ENCODE measurements at places on chromosomes 3 and 15. TPM values are rescaled to one million over a fixed set of nuclear protein-coding genes. Genes with fewer than 3 reads are reported as not detected.

DNA sequence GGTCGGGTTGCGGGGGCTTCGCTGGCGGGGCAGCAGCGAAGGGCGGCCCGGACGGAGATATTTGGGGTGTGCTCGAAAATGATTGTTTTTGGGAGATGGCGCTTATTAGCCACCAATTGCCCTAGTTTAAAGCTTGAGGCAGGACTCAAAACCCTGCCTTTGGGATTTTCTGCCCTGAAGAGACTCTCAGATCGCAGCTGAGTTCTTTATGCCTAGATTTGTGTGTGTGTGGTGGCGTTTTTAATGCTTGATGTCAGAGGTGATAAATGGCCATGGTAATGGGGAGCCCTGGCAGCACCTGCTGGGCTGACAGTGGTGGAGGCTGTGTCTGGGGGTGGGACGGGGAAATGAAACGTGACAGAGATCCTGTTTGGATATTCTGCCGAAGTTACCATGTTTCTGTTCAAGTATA, 604 bp downstream of the KCTD6 start:
- no peak for DNase-seq

GRCh38 chr15:65081758-65082157, 5.2 kb downstream of the KBTBD13 start:
- DNase-seq = no peak

DNA sequence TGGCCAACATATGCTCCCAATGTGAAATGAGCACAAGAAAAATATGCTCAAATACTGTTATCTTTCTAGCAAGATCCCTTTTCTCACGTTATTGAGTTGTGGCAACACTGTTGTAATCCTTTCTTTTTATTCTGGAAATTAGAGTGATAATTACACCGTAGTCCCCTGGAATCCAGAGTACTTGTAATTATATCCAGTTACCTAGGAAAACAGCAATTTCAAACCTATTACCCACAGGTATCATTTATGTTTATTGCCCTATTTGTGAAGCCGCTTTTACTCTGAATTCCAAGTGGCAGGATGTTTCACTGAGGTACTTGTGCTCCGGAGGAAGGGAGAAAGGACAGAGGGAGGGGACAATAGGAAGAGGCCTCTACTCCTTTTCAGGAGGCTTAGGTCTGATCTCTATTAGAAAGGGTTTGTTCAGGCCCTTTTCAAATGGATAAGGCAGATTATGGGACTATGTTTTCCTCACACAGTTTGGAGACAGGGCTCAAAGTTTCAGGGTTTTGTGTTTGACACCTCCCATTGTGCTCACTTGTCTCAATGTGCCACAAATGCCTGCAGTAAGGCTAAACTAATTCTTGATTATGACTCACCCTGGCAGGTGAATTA, 646.6 kb downstream of the TUSC7 start:
- DNase-seq = no peak

DNA sequence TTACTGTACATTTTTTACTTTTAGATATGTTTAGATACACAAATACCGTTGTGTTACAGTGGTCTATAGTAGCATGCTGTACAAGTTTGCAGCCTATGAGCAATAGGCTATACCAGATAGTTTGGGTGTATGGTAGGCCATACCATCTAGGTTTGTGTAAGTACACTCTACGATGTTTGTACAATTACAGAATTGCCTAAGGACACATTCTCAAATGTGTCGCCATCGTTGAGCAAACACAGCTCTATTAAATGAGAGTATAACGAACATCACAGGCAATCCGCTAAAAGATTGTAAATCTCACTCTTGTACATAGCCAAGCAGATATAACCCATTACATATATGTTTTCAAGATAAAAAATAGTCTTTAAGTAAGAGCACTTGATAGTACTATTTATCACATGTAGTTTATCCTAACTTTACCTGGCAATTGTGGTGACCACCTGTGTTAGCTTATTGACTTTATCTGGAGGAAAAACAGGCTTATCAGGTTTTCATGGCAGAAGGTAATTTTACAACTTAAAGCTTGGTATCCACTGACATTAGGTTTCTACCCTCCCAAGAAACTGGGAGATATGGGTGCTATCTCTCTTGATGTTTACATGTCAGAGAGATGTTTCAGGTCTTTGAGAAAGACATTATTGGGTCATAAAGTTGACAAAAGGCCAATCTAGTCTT, 898.7 kb downstream of the NSUN3 start:
- no peak for DNase-seq

DNA sequence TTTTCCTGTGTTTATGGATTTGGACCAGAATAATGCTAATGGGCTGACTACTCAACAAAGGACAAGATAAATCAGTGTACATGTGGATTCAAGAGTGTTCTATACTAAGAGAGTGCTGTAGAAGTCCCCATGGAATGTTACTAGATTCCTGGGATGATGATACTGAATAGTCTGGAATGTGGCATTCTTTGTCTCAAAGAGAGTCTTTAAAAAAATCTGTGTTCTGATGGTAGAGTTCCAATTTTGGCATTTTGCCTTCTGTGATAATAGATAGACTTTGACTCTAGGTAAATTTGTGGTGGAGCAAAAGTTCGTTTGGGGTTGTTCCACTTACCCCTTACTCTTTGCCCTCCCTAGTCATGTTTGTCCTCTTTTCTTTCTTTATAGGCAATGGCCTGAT, 43.7 kb downstream of the NMD3 start:
- DNase-seq = no peak

DNA sequence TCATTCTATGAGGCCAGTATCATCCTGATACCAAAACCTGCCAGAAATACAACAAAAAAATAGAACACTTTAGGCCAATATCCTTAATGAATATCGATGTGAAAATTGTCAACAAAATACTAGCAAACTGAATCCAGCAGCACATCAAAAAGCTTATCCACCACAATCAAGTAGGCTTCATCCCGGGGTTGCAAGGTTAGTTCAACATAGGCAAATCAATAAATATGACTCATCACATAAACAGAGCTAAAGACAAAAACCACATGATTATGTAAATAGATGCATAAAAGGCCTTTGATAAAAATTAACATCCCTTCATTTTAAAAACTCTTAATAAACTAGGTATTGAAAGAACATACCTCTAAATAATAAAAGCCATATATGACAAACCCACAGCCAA, 403.2 kb upstream of the AZI2 start:
- DNase-seq = no peak

DNA sequence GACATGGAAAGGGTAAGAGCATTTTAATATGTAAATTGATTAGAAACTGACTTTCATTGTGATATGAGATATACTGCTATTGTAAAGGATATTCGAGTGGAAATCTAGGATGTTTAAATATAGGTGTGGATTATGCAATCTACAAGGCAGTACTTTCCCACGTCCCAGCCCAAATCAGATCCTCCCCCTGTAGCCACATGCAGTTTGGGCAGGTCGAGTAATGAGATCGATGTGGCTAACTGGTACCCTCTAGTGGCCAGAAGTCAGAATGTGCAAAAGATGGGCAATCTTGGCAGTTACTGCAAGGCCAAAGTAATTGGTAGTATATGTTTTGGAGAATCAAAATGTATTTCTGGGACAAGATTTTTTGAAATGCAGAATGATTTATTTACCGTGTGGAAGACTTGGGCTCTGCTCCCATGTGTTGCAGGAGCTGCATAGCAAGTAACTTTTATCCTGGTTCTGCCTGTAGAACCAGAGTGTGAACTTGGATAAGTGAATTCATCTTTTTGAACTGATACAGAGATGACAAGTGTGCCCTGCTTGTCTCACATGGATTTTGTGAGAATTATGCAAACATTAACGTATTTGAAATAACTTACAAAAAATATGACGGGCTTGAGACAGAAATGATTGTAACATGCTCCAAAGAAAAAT, 94.5 kb upstream of the ADAMTSL3 start:
- DNase-seq = peak; percentile 72

DNA sequence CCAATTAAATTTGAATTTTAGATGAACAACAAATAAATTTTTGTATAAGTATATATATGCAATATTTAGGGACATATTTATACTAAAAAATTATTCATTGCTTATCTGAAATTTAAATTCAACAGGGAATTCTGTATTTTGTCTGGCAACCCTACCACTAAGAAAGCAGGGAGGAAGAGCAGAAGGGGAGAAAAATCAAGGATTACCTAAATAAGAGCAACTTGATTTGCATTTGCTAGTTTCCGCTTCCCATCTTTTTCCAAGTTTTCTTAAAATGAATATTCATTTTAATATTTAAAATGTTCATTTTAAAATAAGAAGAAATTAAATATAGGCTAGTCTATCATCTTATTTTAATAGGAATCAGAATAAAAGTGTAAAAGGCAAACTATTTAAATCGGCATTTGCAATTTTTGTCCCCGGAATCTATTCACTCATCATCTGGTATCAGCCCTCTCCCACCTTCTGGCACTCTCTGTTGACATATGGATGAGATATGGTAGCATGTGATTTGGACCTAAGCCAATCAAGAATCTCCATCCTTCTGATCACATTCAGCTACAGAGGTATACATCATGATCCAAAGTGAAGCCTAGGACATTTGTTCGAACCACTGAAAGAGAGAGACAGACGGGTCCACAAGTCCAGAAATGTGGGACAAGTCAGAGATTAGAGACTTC, 82.6 kb downstream of the TRANK1 start:
- no peak for DNase-seq

DNA sequence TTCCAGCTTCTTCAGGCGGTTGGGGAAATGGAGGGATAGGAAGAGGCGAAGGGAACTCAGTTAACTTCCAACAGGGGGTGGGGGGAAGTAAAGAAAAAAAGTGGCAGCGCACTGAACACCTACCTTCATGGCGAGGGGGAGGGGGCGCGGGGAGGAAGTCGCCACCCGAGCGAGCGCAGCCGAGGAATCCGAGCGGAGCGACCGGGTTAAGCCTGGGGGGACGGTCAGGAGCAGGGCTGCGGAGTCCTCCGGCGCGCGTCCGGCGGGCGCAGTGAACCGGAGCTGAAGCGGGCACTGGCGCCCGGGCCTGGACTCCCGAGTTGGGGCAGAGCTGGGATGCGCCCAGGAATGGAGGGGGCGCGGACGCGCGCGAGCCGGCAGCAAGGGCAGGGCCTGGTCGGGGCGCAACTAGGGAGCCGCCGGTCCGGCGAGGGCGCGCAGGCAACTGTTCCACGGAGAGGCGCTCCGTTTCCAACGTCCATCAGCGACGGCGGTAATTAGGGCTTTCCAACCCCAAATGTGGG, at the start of gene WNT5A:
Gene WNT5A (minus strand): TSS at position 450 of the 524 bp plus-strand sequence. CDS start 321 bp downstream, at position 129.
- DNase-seq = peak; percentile 66

- no peak for DNase-seq
Measured at GRCh38 chr15:31208817-31209216, 107.3 kb upstream of the TRPM1 start.

DNA sequence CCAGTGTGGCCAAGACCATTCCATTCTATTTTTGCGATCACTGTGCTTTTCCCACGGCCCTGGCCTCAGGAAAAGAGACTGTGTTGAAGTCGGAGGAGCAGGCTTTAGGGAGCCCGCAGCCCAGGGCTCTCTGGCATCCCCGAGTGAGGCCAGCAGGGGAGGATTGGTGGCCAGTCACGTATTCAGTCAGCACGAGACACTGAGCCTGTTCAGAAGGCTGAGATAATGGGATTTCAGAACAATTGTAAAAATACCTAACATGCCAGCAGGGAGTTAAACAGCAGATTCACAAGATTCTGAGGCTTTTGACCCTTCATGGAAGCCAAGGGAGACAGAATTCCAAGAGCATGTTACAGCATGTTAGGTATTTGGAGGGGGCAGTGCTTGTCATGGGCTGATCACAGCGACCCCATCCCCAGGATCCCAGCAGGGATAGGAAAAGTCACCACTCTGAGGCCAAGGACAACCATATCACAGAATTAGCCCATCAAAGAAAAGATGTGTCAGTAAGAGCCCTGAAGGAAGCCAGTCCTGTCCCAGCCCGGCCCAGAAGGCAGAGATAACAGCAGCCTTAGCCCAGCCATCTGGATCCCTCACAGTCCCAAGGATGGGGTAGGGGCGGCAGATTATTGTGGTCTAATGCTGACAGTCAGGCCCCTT, 40.6 kb downstream of the AMOTL2 start:
- DNase-seq = peak; percentile 87

DNA sequence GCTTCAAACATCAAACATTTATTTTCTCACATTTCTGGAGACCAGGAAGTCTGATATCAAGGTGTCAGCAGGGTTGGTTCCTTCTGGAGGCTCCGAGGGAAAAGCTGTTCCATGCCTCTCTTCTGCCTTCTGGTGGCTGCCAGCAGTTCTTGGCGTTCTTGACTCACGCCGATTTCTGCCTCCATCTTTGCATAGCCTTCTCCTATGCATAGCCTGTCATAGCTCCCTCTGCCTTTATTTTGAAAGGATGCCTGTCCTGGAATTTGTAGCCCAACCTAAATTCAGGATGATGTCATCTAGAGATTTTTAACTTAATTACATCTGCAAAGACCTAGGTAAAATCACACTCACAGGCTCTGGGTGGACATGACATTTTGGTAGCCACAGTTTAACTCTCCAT, 70.4 kb downstream of the RGMA start:
- no peak for DNase-seq

GRCh38 chr3:41853540-41854196, 108.2 kb downstream of the ULK4 start:
- no peak for DNase-seq

The NEIL1 gene
- total RNA-seq = 3.2 TPM

DNA sequence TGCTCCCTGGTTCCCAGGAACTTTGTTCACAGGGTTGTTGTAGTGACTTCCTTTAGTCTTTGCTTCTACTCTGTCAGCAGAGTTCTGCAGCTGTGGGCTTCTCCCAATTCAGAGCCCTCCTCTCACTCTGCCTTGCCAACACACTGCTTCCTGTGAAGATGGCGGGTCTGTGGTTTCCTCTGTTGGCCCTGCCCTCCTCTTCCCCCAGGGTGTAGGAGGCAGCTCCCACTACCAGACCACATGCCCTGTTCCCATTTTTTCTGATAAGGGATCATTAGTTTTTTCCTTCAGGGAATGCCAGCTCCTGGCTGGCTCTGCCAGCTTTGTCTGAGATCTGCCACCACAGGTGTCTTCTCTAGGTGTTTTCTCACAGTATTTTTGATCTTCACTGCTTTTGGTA, 12.7 kb downstream of the SPSB4 start:
- no peak for DNase-seq

- DNase-seq = peak; percentile 50
Measured at GRCh38 chr15:58201516-58201915, 63.3 kb downstream of the AQP9 start.

GRCh38 chr3:190258634-190259033, 63.6 kb downstream of the CLDN1 start:
- DNase-seq = no peak

DNA sequence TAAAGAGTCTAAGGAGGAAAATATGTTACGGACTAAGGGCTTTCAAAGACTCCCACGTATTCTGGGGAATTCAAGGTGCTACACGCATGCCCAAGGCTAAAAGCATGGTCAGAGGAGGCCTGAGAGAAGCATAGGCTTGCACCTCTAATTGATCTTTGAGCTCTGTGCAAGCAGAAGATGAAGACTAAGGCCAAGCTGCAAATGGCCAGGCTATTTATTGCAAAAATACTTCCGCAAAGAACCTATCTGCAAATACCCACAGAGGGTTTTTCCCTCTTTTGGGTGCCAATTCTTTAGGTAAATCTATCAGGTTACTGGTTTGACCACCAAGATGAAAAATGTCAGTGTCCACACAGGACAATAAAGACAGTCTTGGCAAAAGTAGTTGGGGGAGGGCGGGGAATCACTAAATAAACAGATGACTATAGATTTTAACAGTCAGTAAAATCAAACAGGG, 119.5 kb downstream of the STAG1 start:
- no peak for DNase-seq

The ROBO1 gene
- 65.4 TPM for total RNA-seq

The MASP1 gene
- 198 TPM for total RNA-seq
